NCI-H187 (cell line): ENCODE measurements at places on chromosomes 7 and 10.

- DNase-seq = no peak
Measured at GRCh38 chr10:33423154-33423529, 88.7 kb upstream of the NRP1 start.

DNA sequence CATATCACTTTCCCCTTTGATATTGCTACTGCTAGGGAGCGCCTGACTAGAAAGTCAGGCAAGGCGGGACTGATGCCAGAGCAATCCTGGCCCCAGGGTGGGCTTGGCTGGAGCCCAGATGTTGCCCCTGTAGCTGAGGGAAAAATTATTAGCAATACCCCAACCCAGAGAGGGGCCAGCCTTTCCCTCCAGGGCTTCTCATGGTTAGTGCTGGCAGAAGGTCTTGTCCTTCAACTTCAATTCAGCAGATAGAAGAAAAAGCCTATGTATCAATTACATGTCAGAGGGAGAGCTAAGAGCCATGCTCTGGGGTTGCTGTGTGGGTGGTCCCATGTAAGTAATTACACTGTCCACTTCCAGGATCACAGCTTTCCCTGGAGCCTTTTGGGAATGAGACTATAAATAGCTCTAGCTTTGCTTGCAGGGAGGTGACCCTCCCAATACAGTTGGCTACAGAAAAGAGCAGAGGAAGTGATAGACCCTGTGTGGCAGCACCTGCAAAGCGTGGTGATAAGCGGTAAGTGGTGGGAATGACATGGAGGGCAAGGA lies 579.1 kb downstream of the CCSER2 start:
- no peak for DNase-seq

- DNase-seq = no peak
Measured at GRCh38 chr10:26479766-26480492, 41.8 kb downstream of the APBB1IP start.

DNA sequence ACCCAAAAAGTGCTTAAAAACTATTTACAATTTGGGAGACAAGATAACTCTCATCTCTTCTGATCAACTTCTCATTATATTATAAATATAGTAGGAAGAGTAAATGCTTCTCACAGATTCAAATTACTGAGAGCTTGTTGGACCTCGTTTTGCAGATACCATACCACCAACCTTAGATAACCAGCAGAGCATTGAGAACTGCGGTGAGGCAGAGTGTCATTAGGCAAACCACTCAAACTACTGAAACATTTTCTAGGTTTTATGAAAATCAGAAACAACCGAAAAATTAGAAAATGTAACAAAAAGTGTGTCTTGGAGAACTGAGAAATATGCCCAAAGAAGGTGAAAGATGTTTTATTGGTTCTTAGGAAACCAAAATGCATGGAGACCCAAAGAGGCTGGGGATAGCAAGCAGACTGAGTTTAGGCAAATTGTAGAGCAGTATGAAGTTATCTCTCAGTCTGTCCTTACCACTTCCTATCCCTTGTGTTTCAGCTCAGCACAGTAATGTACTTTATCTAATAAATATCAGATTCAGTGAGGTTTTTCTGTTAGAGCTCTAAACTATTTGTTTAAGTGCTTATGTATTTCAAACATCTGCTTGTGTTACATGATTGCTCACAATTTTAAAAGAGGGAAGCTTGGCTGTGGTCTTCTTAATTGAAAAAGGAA lies 77.9 kb downstream of the HECTD2 start:
- no peak for DNase-seq

DNA sequence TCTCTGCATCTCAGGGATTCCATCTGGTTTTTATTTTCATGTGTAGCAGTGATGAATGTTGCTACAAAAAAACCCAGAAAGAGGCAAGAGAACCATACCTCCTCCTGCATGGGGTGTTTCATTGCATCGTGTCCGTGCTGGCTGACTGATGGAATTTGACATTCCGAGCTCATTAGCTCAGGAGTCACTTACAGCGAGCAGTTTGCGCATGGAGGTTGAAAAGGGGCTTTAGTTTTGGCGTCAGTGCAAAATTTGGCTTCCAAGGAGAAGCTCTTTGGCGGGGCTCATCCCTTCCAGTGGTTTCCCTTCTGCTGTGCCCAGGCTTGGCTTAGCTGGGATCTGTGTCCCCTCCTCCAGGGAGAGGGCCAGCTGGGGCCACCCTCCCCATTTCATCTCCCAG lies 25.8 kb downstream of the EMX2 start:
- no peak for DNase-seq

- DNase-seq = no peak
Measured at GRCh38 chr10:133143200-133143533, 16.9 kb upstream of the KNDC1 start.

- DNase-seq = no peak
Measured at GRCh38 chr10:27088119-27089044, 11.9 kb downstream of the ANKRD26 start.
